B cell (primary cell): ENCODE measurements at places on chromosomes 6 and 20. TPM values are rescaled to one million over a fixed set of nuclear protein-coding genes. Genes with fewer than 3 reads are reported as not detected.

Gene EPHA7
- total RNA-seq, result not detected in 2 replicates

Gene HLA-DRB5
- total RNA-seq, result 174 and 184 TPM in 2 replicates

Gene EYS
- total RNA-seq, result not detected in 2 replicates

Gene C6orf163
- total RNA-seq, result 10.0 and 11.8 TPM in 2 replicates

Gene TXLNB
- 3.3 and 3.6 TPM in 2 replicates for total RNA-seq

GRCh38 chr6:141594874-141595273 lies 537.9 kb upstream of the GJE1 start:
- no peak overlapping the region for H3K27ac ChIP-seq
- H3K36me3 ChIP-seq, result no peaks in the 10 kb centered on the region
- DNase-seq, result no peak
- H3K4me3 ChIP-seq, result no peak overlapping the region

DNA sequence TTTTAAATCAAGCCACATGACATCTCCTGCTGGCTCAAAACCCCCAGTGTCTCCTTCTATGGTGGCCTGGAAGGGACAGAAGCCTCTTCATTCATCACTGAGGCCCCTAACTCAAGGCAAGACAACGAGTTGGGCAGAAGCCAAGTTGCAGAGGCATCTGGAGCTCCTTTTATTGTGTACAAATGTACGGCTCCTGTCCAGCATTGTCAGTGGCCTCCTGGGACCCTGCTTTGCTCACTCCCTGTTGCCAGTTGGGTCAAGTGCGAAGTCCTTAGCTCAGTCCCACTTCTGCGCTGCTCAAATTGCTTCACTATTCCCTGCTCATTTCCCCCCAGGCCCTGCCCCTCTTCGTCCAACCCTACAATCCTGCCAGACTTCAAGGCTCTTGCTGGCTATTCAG lies 181.2 kb upstream of the PMEPA1 start:
- no peaks in the 10 kb centered on the region for H3K36me3 ChIP-seq
- DNase-seq, result no peak
- H3K27ac ChIP-seq, result no peak overlapping the region
- no peaks in the 10 kb centered on the region for H3K4me1 ChIP-seq
- H3K4me3 ChIP-seq, result no peak overlapping the region

DNA sequence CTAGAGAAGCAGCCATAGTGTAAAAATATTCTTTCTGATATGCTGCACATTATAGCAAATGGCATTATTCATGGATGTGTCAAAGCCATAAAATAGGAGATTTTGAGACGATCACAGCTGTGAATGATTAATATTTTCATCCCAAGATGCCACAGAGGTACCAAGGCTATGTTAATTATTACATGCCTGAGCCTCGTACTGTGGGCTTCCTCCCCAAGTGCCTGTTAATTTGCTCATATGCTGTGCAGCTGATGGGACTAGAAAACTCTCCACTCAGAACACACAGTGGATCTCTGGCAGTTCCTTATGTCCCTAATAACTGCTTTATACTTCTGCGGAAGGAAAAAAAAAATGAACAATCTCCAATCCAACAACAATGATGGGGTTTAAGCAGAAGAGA lies 184.9 kb upstream of the TSHZ2 start:
- H3K27ac ChIP-seq, result no peak overlapping the region
- no peaks in the 10 kb centered on the region for H3K36me3 ChIP-seq
- no peaks in the 10 kb centered on the region for H3K4me1 ChIP-seq
- peaks cover 2% of the 10 kb centered on the region for H3K27me3 ChIP-seq
- DNase-seq, result no peak

DNA sequence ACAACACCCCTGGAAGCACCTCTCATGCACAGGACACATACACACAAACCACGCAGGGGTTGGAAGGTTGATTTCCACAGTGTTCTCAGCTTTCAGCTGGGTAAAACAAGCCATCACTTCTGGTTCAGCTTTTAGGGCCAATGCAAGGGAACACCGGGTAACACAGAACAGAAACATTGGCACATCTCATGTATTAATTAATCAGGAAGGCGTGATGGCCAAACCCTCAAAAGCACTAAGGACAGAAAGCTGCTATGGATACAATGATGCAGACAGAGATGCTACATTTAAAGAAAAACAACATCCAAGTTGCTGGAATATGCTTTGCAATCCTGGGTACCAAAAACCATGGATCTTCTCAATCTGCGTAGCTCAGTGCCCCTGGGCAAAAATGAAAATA lies 104.3 kb upstream of the BEND6 start:
- H3K27me3 ChIP-seq, result peaks cover 6% of the 10 kb centered on the region
- no peak overlapping the region for H3K27ac ChIP-seq
- H3K4me1 ChIP-seq, result peaks cover 15% of the 10 kb centered on the region
- no peaks in the 10 kb centered on the region for H3K36me3 ChIP-seq
- DNase-seq, result no peak

- no peaks in the 10 kb centered on the region for H3K36me3 ChIP-seq
- peaks cover 7% of the 10 kb centered on the region for H3K4me1 ChIP-seq
- no peak for DNase-seq
These were observed 20.9 kb downstream of the UTRN start for GRCh38 chr6:144305985-144306384.

- H3K27ac ChIP-seq, result no peak overlapping the region
- no peak overlapping the region for H3K4me3 ChIP-seq
- no peaks in the 10 kb centered on the region for H3K36me3 ChIP-seq
These were observed 63.9 kb upstream of the MRPS10 start for GRCh38 chr6:42281570-42281969.

- no peak for DNase-seq
- H3K27me3 ChIP-seq, result no peaks in the 10 kb centered on the region
These were observed 232.6 kb downstream of the PLCB1 start for GRCh38 chr20:8364734-8365078.

GRCh38 chr20:1283522-1284510 lies 17.7 kb downstream of the SNPH start:
- H3K27ac ChIP-seq, result no peak overlapping the region
- DNase-seq, result no peak
- no peaks in the 10 kb centered on the region for H3K27me3 ChIP-seq
- H3K4me3 ChIP-seq, result no peak overlapping the region
- H3K36me3 ChIP-seq, result no peaks in the 10 kb centered on the region

DNA sequence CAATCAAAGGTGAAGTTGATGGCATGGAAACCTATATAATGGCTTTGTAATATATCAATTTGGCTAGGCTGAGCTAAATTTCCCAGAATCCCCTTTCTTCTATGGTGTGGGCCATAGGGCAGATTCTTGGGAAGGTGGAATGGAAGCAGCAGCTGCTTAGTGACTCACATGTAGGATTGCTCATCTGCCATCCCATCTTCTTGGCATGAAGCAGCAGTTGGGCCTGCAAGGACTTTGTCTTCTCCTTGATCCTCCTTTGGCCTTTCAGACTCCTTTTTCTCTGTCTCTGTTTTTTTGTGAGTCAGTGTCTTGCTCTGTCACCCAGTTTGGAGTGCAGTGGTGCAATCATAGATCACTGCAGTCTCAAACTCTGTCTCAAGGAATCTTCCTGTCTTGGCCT lies 52.6 kb upstream of the CEP162 start:
- no peak for DNase-seq
- no peaks in the 10 kb centered on the region for H3K36me3 ChIP-seq
- H3K27me3 ChIP-seq, result no peaks in the 10 kb centered on the region
- no peaks in the 10 kb centered on the region for H3K4me1 ChIP-seq
- no peak overlapping the region for H3K27ac ChIP-seq
- no peak overlapping the region for H3K4me3 ChIP-seq

DNA sequence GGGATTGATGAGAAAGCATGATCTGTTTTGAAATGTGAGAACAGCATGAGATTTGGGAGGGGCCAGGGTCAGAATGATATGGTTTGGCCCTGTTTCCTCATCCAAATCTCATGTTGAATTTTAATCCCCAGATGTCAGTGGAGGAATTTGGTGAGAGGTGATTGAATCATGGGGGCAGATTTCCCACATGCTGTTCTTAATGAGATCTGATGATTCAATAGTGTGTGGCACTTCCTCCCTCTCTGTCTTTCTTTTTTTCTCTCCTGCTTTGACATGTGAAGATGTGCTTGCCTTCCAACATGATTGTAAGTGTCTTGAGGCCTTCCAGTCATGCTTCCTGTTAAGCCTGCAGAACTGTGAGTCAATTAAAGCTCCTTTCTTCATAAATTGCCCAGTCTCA lies 1060.3 kb upstream of the CITED2 start:
- H3K27me3 ChIP-seq, result no peaks in the 10 kb centered on the region
- H3K36me3 ChIP-seq, result no peaks in the 10 kb centered on the region
- no peaks in the 10 kb centered on the region for H3K4me1 ChIP-seq
- H3K4me3 ChIP-seq, result no peak overlapping the region
- no peak for DNase-seq

GRCh38 chr6:131724114-131724513 lies 13.3 kb upstream of the CTAGE9 start:
- no peaks in the 10 kb centered on the region for H3K27me3 ChIP-seq
- H3K36me3 ChIP-seq, result no peaks in the 10 kb centered on the region
- no peaks in the 10 kb centered on the region for H3K4me1 ChIP-seq
- no peak for DNase-seq
